Germinal center (tissue), 1 donor: ENCODE measurements at places on chromosomes 16 and 17.

- DNase-seq: no peak
These were observed 709 bp downstream of the GPR179 start for GRCh38 chr17:38342886-38343607.

GRCh38 chr16:69365901-69366300 is 14.3 kb upstream of the TMED6 start:
- DNase-seq: no peak

DNA sequence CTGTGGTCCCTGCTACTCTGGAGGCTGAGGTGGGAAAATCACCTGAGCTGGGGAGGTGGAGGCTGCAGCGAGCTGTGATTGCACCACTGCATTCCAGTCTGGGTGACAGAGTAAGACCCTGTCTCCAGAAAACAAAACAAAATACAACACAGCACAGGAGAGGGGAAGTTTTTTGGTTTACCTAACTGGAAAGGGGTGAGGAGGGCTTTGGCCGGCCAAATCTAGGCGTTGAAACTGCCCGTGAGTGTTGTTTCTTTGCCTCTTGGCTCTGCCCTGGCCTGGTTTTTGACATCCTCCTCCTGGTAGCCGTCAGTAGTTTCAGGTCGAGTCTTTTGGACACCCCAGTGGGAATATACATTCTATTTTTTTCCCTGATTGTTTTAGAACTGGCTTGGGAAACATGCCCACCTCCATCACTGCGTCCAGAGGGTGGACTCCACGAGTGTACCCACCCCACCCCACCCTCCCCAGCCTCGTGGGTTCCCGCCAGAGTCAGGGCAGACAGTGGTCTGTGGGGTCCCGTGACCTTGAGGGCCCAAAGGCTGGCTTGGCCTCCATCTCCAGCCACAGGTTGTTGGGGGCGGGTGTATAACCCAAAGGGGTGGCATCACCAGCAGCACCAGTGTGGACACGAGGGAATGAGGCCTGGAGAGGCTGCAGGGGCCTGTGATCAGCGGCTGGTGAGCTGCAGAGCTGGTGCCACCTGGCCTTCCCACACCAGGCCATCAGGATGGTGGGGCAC is 42.7 kb downstream of the NT5M start:
- no peak for DNase-seq

DNA sequence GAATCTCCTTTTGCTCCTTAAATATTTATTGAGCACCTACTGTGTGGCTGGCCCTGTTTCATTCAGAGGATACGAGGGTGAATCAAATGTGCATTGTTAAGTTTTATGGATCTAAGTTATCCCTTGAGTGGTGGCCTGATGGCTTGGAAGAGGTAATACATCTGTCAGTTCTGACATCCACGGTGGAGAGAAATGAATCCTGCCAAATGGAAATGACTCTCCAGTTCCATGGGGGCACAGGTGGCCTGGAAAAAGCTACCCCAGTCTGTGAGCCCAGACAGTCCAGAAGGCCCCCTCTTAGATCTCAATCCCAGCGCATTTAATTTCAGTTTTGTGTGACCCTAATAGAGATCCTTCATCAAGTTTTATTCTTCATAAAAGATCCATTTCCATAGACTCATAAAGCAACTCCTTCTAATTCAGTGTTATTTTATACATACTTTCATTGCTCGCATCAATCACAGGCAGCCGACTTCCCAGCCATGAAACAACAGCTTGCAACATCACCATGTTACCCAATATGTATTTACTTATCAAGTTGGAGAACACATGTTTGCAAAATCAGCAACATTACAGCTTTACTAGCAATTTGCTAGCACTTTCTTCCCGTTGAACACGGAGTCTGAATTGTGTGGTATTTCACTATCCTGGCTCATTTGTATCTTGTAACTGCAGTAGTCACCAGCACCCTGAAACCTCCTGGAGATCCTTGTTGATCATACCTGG is 334.8 kb upstream of the HSBP1 start:
- no peak for DNase-seq

GRCh38 chr16:28304214-28304613 is 11.9 kb downstream of the SBK1 start:
- no peak for DNase-seq

- DNase-seq: no peak
These were observed 20.2 kb upstream of the TVP23A start for GRCh38 chr16:10838621-10839278.

- DNase-seq: no peak
These were observed 42.2 kb downstream of the CCDC57 start for GRCh38 chr17:82170412-82170961.

GRCh38 chr16:9340526-9341256 is 249.2 kb downstream of the HAPSTR1 start:
- DNase-seq: no peak

- DNase-seq: peak; percentile 66
These were observed 5.5 kb downstream of the IGSF6 start for GRCh38 chr16:21646721-21647561.

DNA sequence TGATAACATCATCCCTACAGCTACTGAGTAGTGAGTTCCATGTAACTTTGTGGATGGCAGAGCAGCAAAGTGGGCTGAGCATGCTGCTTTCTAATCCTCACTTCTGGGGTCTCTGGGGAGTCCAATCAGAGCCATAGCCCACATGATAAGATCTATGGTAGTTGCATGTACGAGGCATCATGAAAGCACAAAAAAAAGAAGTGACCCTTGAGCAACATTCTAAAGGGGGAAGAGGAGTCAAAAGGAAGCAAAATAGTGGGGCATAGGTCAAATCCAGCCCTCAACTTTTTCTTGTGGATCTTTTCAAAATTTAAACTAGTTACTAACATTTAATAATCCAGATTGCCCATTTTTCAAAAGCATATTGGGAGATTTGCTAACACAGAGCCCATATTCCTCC is 208.5 kb upstream of the TOX3 start:
- no peak for DNase-seq

GRCh38 chr17:46975287-46975686 is 3.8 kb downstream of the RPRML start:
- no peak for DNase-seq

DNA sequence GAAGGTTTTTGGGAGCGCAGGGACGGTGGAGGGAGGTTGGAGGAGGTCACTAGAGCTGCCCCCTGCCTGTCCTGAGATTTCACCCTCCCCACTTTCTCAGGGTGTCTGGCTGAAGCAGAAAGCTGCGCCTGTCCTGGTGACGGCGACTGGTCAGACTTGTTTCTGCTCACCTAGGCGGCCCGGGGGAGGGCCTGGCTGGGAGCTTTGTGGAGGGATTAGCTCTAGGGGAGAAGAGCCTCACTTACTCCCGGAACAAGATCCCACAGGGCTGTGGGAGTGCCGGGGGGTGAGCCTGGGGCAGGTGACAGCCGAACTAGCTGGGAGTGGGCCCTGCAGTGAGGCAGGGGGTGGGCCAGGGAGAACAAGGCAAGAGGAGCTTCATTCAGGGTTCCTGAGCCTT is 11.5 kb downstream of the NHERF1 start:
- DNase-seq: no peak

- no peak for DNase-seq
These were observed 77.8 kb downstream of the ADCY9 start for GRCh38 chr16:4038448-4038847.

DNA sequence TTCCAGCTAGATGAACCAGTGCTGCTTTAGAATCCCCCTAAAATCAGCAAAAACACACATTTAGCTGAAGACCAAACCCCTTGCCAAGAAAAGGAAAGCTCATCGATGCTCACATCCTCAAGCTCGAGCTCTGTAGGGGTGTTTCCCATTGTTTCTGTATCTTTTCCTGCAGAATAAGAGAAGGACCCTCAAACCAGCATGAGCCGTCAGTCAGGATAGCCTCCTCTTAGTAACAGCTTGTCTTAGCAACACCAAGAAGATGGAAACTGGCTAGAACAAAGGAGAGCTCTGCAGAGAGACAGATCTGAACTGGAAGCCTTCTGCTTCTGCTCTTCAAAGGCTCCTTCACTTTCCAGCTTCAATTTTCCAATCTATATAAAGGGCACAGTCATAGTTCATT is 32.0 kb downstream of the VAT1L start:
- no peak for DNase-seq

GRCh38 chr16:67271446-67271845 is 7.9 kb upstream of the PLEKHG4 start:
- no peak for DNase-seq

DNA sequence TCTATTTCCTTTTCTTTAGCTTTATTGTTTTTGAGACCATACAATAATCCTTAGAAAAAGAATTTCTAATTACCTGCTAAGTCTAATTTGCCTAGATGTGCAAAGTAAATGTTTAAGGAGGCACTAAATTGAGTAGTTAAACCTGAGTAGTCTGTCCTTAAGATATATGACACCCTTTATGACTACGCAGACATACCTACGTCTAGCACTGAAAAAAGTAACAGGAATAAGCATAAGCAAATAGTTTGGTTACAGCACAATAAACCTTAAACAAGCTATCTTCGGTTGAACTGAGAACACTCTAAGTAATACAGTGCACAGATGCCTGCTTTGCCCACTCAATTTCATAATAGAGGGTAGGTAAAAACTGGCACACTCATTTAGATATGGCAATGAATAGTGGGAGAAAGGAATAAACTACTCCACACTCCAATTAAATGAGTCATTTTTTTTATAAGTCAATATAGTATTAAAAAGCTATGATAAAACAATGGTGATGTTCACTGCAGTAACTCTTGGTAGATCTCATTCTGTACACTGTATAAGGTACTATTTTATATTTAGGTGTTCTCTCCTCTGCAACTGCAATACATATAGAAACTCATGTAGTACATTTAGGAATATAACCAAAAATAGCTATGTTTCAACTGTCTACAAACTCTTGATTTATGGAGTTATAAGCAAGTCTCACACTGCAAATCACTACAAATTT is 19.7 kb upstream of the INTS2 start:
- DNase-seq: no peak

GRCh38 chr16:87543436-87544191 is 50.8 kb upstream of the ZCCHC14 start:
- no peak for DNase-seq

DNA sequence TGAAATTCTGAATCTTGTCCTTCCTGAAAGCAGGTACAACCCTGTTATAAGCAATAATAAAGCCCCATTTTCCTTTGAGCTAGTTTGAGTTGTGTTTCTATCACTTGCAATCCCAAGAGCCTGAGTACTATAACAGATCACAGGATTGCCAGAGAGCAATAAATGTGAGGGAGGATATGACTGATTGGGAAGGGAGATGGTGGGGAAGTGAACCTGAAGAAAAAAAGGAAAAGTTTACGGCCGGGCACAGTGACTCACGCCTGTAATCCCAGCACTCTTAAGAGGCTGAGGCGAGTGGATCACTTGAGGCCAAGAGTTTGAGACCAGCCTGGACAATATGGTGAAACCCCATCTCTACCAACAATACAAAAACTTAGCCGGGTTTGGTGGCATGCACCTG is 80.4 kb downstream of the COX10 start:
- no peak for DNase-seq

DNA sequence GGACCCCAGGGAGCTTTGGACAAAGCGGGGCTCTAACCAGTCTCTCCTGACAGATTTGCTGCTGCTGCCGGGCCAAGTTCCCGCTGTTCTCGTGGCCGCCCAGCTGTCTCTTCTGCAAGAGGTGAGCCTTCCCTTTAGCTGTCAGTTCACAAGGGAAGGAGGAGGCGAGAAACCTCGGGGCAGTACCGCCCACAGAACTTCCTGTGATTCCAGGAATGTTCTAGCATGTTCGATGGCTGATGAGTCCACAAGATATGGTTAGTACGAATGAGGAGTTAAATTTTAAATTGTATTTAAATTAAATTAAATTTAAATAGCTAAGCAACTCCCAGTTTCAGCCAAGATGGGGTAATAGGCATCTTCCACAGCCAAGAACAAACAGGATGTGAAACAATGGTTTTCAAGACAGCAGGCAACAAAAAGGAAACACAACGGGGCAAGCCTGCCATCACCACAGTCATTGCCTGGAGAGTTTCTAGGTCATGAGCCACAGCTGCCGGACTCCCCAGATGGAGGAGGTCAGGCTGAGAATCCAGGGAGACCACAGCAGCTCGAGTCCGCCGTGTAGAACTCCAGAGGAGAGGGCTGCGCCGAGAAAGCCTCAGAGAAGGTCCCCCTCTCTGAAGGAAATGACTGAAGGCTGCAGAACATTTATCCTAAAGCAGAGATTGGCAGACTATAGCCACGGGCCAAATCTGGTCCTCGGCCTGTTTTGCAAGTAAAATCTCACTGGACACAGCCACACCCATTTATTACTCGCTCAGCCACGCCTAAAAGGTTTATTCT is 9.5 kb upstream of the TCF25 start:
- peak; percentile 59 for DNase-seq

GRCh38 chr17:8726941-8727555 is 17.6 kb downstream of the CCDC42 start:
- no peak for DNase-seq

DNA sequence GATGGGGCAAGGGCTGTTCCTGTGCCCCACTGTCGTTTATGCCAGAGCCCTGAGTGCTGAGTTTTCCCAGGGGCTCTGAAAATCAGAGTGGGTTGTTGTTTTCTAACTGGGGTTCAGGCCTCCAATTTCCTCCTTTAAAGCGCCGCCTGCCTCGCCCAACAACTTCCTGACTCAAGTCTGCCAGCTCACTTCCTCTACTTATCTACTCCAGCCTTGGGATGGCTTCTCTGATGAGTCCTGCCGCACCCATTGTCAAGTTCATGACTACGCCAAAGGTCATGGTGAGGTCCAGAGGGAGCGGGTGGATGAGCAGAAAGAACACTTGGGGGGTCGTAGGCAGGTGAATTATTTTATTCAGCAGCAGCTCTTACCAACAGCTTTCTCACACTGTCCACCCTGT is 104.7 kb downstream of the UTP18 start:
- no peak for DNase-seq

DNA sequence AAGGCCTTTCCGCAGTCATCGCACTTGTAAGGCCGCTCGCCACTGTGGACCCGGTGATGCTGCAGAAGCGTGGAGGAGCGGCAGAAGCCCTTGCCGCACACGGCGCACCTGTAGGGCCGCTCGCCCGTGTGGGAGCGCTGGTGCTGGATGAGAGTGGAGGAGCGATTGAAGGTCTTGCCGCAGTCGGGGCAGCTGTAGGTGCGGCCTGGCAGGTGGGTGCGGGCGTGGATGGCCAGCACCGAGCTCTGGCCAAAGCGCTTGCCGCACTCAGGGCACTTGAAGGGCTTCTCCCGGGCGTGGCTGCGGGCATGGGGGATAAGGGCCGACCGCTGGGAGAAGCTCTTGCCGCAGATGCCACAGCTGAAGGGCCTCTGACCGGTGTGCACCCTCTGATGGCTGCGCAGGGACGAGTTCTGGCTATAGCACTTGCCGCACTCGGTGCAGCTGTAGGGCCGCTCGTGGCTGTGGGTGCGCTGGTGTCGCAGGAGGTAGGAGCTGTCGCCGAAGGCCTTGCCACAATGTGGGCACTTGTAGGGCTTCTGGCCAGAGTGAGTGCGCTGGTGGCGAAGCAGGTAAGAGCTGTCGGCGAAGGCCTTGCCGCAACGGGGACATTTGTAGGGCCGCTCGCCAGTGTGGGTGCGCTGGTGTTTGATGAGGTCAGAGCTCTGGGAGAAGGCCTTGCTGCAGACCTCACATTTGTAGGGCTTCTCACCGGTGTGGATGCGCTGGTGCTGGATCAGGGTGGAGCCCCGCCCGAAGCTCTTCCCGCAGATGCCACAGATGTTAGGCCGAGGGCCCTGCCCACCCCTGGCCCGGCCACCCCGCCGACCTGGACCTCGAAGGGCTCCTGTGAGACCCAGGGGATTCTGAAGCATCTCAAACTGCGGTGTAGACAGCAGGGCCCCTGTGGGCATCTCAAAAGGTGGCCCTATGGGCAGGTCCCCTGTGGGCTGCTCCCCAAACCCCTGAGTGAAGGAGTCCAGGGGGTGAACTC is 1.5 kb downstream of the ZNF768 start:
- DNase-seq: no peak

- DNase-seq: peak; percentile 25
These were observed 378.9 kb downstream of the WWOX start for GRCh38 chr16:78478267-78478861.

- DNase-seq: no peak
These were observed 696 bp upstream of the PSMC5 start for GRCh38 chr17:63826468-63827001.
